ENCODE measurements at places on chromosomes 5 and 9.
A peak's percentile ranks its signal among the peaks of the same experiment; 100 is the strongest.

- ATAC-seq, result no peak
Observed at GRCh38 chr5:112227911-112228631, 191.0 kb downstream of the EPB41L4A start.

GRCh38 chr5:96483878-96484277 is 50.8 kb upstream of the PCSK1 start:
- ATAC-seq, result no peak

DNA sequence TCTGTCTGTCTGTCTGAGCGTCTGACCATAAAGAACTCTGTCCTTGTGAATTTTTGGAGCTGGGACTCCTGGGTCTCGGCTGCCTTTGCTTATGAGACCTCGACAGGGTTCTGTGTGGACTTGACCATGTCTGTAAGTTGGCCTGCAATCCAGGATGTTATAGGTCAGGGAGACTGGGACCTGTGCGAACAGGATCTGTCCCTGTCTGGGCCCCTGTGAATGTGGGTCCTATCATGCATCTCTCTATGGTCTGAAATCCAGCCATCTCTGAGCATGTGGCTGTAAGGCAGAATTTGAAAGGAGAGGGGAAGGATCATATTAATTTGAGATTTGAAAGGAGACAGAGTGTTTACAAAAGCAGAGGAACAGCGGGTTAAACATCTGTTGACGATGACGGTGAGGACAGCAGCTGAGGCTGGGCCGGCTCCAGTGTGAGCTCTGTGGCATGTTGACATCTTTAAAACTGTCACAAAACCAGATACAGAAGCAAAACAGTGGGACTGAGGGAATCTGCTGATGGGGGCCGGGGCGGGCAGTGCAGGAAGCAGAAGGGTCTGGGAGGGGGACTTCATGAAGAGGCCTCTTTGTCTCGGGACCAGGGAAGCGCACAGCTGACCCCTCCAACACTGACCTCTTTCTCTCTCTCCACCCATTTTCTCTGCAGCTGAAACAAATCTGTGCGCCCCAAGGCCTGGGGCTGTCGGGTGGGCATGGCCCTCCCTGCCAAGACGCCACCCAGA is 19.1 kb upstream of the MVB12B start:
- no peak for ATAC-seq

DNA sequence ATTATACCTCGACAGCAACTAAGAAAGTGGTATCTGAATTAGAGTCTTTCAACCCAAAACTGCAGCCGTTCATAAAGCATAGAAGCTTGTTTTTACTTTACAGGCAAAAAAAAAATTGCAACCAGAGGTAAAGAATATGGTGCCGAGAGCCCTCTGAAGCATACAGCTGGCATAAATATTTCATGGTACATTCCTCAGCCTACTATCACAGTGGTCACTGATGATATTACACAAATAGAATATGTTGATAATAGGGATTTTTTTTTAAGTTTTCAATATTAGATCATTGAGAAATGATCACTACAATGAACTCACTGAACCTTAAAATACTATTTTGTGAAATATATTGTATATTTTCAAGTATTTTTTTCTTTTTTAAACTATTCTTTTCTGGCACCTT is 6.2 kb upstream of the SMC2 start:
- no peak for ATAC-seq

GRCh38 chr9:77556396-77556795 is 91.7 kb downstream of the GNA14 start:
- peak; percentile 43 for ATAC-seq

All from stimulated activated memory B cell treated with anti-CD40 and anti-IgM and Interleukin-4, amounts not matched to agents 10 μg/mL and 1 μg/mL and 100 μg/mL, for 72 hours (primary cell).